Kidney (tissue), 22 donors: ENCODE measurements at places on chromosomes 2 and 18. TPM values are rescaled to one million over a fixed set of nuclear protein-coding genes. Genes with fewer than 3 reads are reported as not detected.

DNA sequence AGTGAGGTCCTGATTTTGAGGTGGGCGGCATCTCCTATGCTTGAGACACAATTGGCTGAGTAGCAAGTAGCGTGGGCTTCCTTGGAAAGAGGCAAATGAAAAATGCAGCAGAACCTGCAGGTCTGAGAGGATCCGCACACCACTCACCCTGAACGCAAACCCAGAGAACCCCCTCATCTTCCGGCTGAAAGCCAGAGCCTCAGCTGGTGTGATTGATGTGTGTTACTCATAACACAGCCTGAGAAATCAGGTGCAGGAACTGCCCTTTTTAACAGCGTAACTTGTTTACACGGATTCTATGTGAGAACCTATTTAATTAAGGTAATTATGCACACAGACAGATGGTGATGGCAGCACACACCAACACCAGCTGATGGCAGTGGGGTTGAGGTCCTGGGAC, 123.4 kb downstream of the MRO start:
- DNase-seq = no peak
- H3K4me1 ChIP-seq = no peaks in the 10 kb centered on the region
- no peak overlapping the region for H3K27ac ChIP-seq
- H3K36me3 ChIP-seq = no peaks in the 10 kb centered on the region
- no peaks in the 10 kb centered on the region for H3K27me3 ChIP-seq
- H3K4me3 ChIP-seq = no peak overlapping the region

DNA sequence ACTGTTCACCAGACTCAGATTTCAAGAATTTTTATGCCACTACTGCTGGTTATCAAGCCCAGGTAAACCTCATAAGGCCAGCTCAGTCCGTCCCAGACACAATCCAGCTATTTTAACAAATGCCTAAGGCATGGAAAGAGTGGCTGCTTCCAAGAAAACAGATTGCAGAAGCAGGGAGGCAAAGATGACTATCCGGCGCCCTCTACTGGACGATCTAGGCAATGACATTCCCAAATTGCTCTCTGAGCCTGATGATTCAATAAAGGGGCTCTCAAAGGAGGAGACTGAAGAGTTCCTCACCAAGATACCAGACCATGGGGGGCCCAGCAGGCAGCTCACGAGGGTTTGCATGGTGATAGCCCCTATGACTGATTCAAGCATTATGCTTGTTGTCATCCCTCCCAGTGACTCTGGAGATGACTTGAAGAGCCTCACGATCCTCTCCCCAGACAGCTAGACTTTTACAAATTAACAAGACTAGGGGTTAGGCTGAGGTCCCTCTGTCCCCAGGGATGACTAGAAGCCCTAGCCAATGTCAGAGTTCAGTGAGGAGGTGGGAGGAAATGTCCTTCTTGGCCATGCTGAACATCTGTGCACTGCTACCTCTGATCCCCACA, 25.0 kb downstream of the SERPINB8 start:
- H3K27me3 ChIP-seq = no peaks in the 10 kb centered on the region
- no peak overlapping the region for H3K4me3 ChIP-seq
- no peaks in the 10 kb centered on the region for H3K4me1 ChIP-seq
- no peak overlapping the region for H3K27ac ChIP-seq
- peak; percentile 41 for DNase-seq

DNA sequence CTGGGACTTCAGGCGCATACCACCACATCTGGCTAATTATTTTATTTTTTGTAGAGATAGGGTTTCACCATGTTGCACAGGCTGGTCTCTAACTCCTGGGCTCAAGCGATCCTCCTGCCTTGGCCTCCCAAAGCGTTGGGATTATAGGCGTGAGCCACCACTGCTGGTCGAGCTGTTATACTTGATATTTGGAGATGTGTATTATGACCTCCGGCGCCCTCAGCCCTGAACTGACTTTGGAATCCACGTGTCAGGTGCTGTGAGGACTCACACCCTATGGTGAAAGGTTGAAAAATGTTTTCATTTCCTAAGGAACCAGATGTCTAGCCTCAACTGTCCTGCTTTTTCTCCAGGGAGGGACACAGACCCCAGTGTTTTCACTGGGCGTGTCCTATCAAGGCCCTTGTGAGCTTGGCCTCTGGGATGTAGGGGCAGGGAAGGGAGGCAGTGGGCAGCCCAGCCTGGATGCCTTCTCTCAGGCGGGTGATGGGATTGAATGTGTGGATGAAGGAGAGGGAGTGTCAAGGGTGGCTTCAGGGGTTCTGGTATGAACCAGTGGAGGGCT, 56.4 kb upstream of the HAAO start:
- DNase-seq = peak; percentile 28
- no peaks in the 10 kb centered on the region for H3K36me3 ChIP-seq
- H3K27me3 ChIP-seq = no peaks in the 10 kb centered on the region
- peaks cover 6% of the 10 kb centered on the region for H3K4me1 ChIP-seq
- no peak overlapping the region for H3K4me3 ChIP-seq
- H3K27ac ChIP-seq = no peak overlapping the region

GRCh38 chr2:173001664-173002604, 73.7 kb upstream of the MAP3K20 start:
- no peak overlapping the region for H3K27ac ChIP-seq
- no peaks in the 10 kb centered on the region for H3K4me1 ChIP-seq
- no peaks in the 10 kb centered on the region for H3K36me3 ChIP-seq
- no peak overlapping the region for H3K4me3 ChIP-seq
- no peaks in the 10 kb centered on the region for H3K27me3 ChIP-seq

GPR75 gene
- 2.4 TPM for total RNA-seq
